ENCODE measurements at places on chromosomes 2 and 18.

GRCh38 chr2:35454966-35455638 is 900.5 kb upstream of the CRIM1 start:
- no peak for DNase-seq

DNA sequence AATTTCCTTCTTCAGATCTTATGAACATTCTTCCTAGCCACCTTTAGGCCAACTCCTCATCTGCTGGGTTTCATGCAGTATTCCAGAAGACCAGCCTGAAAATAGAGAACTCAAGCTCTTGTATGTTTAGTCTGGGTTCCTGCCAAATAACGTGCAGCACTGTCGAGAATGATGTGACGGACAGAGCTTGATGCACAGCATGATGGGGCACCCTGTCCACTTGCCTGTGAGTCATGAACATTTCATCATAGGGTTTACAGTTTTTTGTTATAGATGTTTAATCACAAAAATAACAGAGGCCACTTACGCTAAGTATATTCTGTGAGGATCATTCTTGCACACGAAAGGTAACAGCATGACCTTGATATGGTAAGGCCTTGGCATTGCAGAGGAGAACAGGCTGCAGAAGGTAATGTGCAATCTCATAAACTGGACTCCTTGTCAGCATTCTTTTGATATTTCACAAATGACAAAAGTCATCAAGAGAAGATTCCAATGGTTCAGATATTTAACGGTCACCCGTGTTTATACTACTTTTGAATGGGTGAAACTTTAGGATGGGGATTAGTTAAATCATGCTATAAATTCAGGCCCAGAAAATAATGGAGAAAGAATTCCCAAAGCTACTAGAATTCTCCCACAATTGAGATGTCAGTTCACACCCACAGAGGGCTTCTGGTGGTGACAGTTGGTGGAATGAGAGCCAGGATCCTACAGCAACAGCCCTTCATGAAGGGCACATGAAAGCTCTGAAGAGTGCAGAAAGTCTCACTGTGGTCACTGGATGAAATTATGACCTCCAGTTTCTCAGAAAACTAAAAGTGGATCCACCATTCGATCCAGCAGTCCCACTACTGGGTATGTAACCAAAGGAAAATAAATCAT is 396.1 kb upstream of the RAB12 start:
- DNase-seq: no peak

DNA sequence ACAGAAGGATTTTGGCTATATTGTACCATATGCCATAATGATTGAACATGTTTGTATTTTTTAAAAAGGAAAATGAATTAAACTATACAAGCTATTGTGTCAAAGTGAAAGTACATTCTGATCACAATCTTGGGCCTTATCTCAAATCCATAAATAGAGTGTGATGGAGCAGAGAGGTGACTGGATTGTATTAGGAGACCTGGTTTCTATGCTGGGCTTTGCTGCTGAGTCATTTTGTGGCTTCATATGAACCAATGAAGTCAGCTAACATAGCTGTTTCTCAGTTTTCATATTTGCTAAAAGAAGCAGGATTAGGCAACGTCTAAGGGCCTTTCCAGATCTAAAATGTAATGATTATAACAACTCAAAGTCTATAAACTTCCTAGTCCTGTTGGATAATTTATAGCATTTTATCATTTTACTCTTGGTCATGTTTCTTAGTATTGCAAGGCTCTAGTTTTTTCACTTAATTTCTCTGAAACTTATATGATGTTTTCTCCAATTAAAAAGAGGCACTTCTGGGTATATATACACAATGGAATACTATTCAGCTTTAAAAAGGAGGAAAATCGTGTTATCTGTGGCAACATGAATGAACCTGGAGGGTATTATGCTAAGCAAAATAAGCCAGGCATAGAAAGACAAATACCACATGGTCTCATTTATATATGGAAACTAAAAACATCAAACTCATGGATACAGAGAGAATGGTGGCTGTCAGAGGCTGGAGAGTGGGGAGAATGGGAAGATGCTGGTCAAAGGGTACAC is 112.3 kb downstream of the MEP1B start:
- DNase-seq: no peak

GRCh38 chr18:13513481-13513880 is 212.9 kb downstream of the FAM210A start:
- DNase-seq: no peak

DNA sequence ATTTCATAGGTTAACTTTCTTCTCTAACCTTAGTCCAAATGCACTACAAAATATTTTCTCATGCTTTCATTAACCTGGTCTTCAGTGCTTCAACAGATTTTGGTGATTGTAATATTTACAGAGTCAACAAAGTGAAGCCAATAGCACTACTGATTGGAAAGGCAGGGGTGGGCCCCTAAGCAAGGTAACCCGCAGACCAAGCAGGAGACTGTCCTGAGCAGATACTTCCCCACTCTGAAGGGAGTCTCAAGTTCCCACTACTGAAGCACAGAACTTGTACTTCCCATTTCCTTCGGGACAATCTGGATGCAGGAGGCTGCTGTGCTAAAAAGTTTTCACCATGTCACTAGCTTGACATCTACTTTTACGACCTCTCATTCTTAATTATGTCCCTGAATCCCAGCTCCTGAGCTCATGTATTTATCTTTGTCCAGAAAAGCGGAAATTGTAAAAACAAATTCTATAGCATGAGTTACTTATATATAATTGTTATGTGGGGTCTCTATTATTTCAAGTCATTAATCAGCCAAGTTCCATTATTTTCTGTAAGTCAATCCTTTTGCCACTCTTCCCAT is 311.6 kb upstream of the REV1 start:
- no peak for DNase-seq

DNA sequence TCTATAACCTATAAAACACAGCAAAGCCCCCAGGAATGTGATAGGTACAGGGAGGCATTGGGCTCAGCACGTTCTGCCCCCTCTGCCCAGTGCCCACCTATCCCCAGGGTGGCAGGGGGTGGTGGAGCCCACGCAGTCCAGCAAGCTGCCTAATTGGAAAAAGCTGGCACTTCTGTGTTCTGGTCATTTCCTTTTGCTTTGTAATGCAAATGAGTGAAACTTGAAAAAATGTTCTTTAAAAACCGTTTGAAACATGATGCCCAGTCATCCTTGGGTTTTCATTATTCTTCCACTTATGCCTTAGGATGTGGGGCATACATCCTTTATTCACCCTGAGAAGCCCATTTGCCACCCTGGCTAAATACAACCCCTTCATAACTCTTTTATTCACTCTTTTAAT is 89.9 kb upstream of the LTBP1 start:
- no peak for DNase-seq

GRCh38 chr2:146677280-146677679 is 1167.5 kb upstream of the ACVR2A start:
- DNase-seq: no peak

- no peak for DNase-seq
These were observed 20.3 kb downstream of the NPC1 start for GRCh38 chr18:23565916-23566547.

GRCh38 chr18:213966-214365 is 53.9 kb downstream of the THOC1 start:
- no peak for DNase-seq
